IPS DF 19.7 (cell line): ENCODE measurements at places on chromosomes 1 and 21.

GRCh38 chr1:17586172-17586964 is 46.9 kb downstream of the ARHGEF10L start:
- no peak for DNase-seq

GRCh38 chr1:234897390-234897749 is 231.3 kb downstream of the TOMM20 start:
- no peak for DNase-seq

- DNase-seq: no peak
These were observed 189.1 kb downstream of the KAZN start for GRCh38 chr1:14787604-14788003.

- no peak for DNase-seq
These were observed 223.2 kb downstream of the BACH1 start for GRCh38 chr21:29521872-29522271.

DNA sequence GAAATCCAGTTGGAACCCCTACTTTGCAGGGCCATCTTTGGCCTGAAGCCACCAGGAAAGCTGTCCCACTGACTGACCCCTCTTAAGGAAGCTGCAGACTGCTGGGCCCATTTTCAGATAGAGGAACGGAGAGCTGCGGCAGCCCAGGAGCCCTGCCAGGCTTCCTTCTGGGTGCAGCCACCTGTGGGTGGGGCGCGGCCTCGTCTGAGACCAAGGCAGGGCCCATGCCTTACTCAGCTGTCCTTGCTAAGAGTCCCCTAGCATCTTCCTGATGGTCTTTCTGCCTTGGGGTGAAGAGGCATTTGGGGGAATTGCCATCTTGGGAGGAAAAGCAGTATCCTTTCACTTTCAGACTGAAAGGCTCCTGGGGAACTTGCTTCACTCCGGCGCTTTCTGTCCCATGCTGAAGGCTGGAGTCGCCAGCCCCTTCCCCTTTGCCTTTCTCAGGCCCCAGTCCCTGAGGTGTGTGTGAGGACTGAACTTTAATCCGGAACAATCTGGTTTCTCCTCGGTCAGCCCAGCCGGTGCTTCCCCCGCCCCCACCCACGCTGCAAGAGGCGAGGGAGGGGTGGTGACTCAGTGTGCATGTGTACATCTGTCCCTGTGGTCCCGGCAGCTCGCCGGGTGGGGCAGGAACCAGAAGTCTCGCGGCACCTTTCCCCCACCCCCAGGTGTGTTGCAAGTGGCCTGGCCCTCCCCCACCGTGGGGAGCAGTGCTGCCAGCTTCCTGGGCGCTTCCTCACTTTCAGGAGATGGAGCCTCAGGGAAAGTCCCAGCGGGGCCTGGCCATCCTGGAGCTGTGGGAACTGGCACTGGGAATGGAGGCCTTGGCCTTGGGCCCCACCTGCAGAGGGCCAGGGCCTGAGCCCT is 5.1 kb downstream of the ZC3H12A start:
- DNase-seq: no peak

- no peak for DNase-seq
These were observed 98.2 kb downstream of the HMGB4 start for GRCh38 chr1:33962061-33962460.

- no peak for DNase-seq
These were observed 52.3 kb downstream of the BACE2 start for GRCh38 chr21:41220208-41220733.

- no peak for DNase-seq
These were observed 91.6 kb downstream of the GLUL start for GRCh38 chr1:182299728-182300616.

DNA sequence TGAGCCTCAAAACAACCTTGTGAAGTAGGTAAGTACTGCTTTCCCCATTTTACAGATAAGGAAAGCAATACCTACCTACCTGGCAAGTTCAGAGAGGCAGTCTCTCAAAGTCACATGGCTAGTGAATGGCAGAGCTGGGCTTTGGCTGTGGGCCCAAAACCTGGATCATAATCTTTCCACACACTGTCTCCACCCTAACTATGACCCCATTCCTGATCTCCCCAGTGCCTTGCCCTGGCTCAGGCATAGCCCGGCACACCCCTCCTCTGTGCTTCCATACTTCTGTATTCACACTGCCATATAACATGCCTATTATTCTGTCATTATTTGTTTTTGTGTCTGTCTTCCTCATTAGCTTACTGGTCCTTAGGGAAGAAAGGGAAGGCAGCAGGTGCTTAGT is 15.9 kb downstream of the GNG12 start:
- DNase-seq: no peak

DNA sequence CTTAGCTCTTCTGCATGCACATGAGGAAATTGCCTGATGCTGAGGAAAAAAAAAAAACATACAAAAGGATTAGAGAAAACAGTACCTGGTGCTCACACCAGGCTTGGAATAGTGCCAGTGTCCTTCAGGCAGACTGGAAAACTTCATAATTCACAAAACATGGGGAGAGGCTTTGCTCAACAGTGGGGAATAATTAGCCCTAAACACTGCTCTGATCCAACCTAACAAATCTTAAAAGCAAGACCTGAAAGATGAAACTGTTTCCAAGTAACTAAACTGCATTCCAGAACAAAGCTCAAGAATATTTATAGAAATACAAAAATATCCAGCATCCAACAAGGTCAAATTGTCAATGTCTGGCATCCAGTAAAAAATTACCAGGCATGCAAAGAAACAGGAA is 124.8 kb downstream of the AK5 start:
- DNase-seq: no peak

DNA sequence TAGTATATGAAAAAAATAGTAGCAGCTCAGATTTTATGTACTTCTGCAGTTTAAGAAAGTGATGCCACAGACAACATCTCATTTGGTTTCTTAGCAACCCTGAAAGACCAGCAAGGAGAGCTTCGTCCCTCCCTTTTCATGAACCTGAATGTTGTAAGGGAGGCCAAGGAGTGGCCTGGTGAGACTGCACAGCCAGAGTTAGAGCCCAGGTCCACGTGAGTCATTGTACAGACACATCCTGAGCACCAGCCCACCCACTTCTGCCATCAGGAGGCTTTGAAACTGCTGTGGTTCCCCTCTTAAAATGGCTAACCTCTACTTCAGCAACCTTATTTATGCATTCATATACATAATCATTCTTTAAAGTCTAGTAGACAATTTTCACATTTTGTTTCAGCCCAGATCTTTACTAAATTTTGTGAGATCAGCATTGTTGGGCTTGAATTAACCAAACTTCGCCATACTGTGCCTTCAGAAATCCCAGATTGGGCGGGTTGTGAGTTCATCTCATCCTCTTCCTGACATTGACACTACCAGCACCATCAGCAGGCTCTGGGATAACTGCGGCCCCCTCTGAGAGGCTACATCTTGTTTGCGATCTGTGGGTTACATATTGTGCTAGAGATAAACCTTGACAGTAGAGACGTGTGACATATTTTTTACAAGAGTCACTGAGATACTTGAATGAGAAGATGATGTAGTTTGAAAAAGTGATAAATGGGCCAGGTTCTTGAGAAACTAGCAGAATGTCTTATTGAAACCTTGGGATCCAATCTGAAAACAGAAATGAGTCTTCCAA is 106.7 kb downstream of the CAMTA1 start:
- DNase-seq: no peak

GRCh38 chr21:27196651-27197050 is 229.8 kb upstream of the ADAMTS5 start:
- no peak for DNase-seq

DNA sequence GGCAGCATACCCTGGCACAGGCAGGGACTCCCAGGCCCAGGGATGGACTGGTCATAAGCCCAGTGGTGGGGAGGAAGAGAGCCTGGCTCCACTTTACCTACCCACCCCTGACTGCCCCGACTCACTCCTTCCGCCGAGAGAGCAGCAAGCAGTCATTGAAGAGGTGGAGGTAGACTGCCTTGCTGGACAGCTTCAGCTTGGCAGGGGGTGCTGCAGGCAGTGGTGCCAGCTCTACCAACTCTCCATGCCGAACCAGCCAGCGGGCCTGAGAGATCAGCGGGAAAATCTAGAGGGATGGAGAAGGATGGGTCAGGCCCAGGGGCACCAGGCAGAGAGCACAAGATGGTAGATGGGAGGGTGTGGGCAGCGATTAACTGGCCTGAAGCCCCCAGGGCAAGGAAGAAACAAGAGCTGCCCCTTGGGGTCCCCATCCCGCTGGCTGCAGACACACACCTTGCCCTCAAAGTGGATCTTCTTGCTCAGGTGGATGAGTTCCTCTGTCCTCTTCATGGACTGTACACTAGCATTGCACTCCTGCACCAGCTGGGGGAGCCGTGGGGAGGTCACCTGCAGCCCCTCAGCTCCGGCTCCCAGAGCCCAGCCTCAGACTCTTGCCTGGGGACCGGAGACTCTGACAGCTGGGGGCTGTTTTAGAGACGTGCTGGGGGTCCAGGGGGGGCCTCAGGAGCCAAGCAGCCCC is 7.7 kb downstream of the ARHGEF19 start:
- DNase-seq: no peak

DNA sequence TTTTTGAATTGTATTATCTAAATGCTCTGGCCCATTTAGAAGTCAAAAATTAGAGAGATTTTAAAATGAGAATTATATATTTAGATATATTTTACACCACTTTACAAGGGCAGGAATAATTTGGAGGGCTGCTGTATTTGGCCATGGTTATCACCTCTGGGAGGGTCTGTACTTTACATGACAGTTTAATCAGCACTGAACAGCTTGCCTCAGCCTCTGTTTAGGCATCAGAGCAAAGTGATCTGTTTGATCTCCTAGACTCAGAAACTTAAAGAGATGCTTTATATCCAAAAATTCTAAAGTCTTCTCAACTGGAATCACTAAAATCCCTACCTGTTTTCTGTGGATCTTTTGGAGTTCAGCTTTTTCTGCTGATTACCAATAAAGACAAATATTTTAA is 5.4 kb upstream of the SPTA1 start:
- DNase-seq: no peak

GRCh38 chr1:226684026-226684425 is 55.1 kb downstream of the ITPKB start:
- DNase-seq: no peak

- DNase-seq: no peak
These were observed 3.7 kb upstream of the SDC3 start for GRCh38 chr1:30912224-30912623.

DNA sequence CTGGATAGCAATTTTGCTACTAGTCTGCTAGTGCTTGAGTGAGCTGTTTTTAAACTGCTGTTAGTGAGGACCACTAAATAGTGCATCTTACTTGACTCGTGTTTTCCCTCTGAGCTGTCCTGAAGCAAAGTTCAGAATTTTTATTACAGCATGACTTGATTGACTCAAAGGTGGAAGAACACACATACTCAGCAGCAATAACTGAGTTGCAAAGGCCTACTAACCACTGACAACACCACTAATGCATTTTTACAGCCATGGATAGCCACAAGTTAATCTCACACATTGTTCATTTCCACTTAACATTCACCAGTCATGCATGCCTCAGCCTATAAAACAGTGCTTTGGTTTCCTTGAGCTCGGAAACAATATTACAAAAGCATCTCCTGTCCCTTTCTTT is 148.7 kb downstream of the RUNX1 start:
- DNase-seq: no peak

GRCh38 chr1:65059930-65060538 is 88.0 kb upstream of the AK4 start:
- no peak for DNase-seq

DNA sequence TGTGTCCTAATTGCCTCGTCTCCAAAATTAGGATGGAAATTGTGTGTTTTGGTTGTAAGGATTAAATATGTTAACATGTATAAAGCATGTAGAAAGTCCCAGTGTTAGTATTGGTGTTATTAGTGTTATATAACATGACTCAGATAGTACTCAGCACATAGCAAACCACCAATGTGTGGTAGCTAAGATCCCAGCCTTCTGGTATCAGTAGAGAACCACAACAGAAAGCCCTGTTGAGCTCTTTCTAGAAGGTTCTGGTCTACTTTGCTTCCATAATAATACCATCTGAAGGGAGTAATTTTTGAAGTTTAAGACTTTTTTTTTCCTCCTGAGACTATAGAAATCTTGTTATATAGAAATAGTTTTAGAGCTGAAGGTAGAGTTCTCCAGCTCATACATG is 259.3 kb upstream of the SGIP1 start:
- DNase-seq: no peak

DNA sequence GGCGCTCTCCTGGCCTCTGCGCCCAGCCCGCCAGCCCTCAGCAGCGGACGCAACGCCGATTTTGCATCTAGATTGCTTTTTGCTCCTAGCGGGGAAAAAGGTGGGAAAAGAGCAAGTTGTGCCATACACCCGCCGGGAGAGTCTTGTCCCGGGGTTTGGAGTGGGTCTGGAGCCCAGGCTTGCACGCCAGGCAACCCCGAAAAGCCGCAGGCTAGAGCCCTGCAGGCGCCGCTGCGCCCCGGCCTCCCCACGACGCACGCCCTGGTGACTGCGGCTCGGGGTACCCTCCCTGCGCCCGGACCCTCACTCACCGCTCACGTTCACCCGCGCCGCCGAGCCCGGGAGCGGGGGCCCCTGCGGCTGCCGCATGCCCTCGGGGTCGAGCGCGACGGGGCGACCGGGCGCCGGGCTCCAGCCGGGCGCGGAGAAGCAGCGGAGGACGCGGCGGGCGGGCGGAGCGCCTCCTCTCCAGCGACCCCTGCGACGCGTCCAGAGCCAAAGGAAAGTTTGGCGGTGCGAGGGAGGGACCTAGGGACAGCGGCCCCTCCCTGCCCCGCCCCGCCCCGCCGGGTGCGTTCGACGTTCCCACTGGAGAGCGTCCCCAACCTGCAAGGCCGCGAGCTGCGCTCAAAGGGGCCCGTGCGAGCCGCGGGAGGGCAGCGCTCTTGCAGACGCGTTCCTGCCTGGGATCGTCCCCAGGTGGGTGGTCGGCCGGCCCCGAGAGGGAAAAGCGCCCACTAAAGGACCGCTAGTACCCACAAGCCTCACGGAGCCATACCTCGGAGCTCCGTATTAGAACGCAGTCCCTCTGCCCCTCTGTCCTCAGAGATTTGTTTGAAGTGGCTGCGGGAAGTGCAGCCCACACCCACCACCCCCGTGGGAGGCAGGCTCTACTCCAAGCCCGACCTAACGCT is at the start of gene LPAR3:
TSS of gene LPAR3 (minus strand) at position 502 of the 914 bp plus-strand sequence. CDS start 27,086 bp downstream, outside the sequence.
- no peak for DNase-seq

DNA sequence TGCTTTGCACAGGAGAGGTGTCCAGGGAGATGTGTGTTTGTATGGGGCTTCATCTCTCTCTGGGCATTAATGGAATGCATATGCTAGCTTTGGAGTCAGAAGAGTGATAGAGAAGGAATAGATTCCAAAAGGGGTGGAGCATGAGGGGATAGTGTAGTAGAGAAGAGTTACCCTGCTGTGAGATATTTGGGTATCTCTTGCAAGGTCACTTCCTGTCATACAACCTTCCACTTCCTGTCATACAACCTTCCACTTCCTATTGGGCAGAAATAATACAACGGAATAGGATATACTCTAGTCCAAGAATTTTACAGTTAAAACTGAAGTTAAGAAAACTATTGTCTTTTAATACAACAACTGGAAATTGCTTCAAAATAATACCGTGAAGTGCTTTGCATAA is 351.8 kb upstream of the FMN2 start:
- DNase-seq: no peak

GRCh38 chr1:8259498-8260290 is 58.2 kb upstream of the SLC45A1 start:
- no peak for DNase-seq

- DNase-seq: no peak
These were observed 33.1 kb upstream of the DMBX1 start for GRCh38 chr1:46456411-46456963.

- DNase-seq: no peak
These were observed 94.3 kb downstream of the RGS2 start for GRCh38 chr1:192903142-192903541.

- DNase-seq: no peak
These were observed 5.2 kb downstream of the PTAFR start for GRCh38 chr1:28171246-28171645.
